ENCODE measurements at places on chromosomes 16 and 17.

- DNase-seq: no peak
Measured at GRCh38 chr16:4610011-4611005, 4.4 kb downstream of the UBALD1 start.

GRCh38 chr17:40850293-40850972, 16.6 kb downstream of the KRT12 start:
- DNase-seq: no peak

GRCh38 chr16:15592324-15592723, 50.6 kb downstream of the MARF1 start:
- DNase-seq: no peak

DNA sequence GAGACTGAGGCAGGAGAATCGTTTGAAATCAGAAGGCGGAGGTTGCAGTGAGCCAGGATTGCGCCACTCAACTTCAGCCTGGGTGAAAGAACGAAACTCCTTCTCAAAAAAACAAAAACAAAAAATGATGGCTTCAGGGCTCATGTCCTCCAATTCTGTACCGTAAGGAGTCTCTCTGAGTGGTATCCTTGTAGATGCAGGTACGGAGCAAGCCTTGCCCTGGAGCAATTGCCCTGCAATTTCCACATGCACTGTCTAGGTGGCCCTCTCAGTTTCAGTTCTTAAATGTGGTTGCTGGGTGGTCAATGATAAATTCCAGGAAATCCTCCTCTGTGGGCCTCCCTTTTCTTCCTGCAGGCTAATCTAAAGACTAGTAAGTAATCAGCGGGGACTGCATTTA, 10.6 kb downstream of the TMEM238L start:
- no peak for DNase-seq

DNA sequence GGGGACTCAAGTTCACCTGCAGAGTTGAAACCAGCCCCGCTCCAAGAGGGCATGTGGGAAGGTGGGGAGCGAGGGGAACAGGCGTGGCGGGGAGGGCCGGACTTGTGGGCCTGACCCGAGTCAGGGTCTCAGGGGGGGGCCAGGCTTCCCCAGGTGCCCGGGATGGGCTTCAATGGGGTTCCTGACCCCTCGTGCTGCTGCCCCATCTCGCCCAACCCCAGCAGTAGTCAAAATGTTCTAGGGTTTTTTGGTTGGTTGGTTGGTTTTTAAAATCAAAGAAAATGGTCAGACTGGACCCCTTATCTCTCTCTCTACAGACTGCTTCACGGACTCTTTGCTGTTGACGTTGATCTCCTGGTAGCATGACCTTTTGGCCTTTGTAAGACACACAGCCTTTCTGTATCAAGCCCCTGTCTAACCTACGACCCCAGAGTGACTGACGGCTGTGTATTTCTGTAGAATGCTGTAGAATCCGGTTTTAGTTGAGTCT, 69.5 kb downstream of the AMFR start:
- no peak for DNase-seq

GRCh38 chr17:11871773-11872172, 125.5 kb downstream of the ZNF18 start:
- no peak for DNase-seq

DNA sequence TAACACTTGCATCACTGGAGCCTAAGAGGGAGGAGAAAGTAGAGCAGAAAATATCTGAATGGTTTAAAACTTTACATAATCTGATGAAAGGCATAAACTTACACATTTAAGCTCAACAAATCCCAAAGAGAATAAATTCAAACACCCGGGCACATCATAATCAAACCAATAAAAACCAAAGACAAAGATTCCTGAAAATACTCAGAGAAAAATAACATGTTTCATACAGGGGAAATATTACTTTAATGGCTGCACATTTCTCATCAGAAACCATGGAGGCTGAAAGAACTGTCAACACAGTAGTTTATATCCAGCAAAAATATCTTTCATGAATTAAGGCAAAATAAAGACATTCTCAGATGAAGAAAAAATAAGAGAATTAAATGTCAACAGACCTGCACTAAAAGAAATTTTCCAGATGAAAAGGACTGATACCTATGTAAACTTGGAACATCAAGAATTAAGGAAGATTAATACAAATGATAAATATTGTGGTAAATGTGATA, 34.2 kb downstream of the C16orf87 start:
- no peak for DNase-seq

GRCh38 chr17:4701116-4701515, 2.8 kb downstream of the PELP1 start:
- DNase-seq: no peak

DNA sequence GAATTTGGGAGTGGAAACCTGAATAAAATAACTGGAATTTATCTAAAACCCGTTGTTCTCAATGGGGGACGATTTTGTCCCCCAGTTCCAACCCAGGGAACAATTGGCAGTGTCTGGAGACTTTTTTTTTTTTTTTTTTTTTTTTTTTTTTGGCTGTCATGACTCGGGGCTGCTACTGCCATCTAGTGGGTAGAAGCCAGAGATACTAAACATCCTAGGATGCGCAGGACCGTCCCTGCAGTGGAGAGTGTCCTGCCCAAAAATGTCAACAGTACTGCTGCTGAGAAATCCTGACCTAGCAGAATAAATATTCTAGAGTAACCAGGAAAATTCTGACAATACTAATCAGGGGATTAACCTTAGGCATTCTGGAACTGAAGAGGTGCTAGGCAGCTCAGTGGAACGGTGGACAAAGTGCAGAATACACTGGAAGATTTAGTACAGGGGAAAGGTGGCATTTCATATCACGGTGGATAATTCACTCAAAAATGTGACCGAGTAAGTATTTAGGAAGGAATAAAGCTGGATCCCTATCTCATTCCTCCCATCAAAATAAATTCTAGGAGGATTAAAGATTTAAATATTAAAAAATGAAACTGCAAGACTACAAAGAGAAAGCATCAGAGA, 107.6 kb downstream of the SPECC1 start:
- DNase-seq: peak; percentile 49

DNA sequence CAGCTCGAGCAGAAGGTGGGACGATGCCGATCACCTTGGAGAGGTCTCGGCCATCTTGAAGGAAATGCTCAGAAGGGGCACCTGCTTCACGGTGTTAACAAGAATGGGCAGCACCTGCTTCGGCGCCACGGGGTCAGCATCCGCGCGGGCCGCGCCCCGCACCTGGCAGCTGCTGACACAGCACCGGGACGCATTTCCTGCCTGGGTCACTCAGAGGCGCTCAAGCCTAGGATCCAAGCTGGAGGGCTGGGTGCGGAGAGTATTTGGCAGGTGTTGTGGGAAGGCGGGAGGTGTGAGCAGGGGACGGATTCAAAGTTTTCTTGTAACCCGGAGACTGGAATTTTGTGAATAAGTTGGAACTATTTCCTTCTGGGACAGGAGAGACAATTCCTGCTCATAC, 39.3 kb upstream of the AKTIP start:
- DNase-seq: no peak

DNA sequence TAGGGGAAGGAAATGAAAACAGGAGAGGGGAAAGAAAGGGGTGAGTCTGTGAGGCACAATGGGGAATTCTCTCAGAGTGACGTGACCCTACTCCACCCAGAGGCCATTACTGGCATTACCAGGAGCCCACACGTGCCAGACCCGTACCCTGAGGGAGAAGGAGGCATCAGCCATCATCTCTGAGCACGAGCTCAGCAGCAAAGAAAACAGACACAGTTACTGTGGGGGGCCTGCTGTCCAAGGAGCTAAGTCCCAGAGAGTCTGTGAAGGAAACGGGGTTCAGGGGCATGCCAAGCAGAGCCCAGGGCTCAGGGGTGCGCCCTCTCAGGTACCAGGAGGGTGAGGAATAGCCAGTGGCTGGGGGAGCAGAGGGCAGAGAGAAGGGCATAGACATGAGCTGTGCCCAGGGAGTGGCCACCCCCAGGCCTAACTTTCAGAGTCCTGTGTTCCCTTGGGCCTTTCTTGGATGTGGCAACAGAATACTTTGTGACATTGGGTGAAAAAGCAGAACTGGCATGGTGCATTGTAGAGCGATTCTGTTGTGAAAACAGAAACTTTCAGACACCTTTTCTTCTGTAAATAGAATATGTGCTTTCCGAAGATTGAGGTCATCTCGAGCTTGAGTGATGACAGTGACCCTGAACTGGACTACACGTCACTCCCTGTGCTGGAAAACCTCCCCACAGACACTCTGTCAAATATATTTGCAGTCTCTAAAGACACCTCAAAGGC, 11.3 kb downstream of the TAF1C start:
- peak; percentile 85 for DNase-seq

- no peak for DNase-seq
Measured at GRCh38 chr16:27364493-27365141, 37.4 kb upstream of the IL21R start.

DNA sequence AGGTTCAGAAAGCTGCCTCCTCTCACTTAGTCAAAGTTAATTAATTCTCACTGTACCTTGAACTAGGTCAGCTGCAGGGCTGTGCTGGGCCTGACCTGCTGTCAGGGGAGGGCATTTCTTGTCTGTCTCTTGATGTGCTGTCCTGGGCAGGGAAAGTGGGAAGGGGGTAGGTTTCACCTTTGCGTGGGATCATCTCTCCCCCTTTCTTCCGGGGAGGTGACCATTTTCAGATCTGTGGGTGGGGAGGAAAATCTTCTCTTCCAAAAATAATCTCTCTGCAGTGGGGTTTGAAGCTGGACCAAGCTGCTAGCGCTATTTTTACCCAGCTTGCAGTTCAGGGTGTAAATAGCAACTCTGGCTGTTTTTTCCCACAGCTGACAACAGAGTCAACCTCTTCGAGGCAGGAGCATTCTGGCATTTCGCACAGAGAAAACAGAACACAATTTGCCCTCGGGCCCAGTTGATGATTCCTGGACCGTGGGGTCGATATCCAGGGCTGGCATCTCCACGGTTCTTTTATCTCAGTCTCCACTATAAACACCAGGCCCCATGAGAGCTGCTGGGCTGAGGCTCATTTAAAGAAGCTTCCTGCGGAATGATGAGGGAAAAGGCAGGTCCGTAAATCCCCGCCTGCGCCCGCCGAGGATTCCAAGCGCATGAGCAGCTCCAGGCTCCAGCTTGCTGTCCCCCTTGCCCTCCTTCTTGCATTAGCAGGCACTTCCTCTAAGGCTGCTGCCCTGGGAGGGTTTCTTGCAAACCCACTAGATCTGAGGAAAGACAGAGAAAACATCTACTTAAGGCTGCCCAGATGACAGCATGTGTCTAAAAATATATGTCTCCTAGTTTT, 93.9 kb downstream of the YPEL2 start:
- DNase-seq: peak; percentile 54

DNA sequence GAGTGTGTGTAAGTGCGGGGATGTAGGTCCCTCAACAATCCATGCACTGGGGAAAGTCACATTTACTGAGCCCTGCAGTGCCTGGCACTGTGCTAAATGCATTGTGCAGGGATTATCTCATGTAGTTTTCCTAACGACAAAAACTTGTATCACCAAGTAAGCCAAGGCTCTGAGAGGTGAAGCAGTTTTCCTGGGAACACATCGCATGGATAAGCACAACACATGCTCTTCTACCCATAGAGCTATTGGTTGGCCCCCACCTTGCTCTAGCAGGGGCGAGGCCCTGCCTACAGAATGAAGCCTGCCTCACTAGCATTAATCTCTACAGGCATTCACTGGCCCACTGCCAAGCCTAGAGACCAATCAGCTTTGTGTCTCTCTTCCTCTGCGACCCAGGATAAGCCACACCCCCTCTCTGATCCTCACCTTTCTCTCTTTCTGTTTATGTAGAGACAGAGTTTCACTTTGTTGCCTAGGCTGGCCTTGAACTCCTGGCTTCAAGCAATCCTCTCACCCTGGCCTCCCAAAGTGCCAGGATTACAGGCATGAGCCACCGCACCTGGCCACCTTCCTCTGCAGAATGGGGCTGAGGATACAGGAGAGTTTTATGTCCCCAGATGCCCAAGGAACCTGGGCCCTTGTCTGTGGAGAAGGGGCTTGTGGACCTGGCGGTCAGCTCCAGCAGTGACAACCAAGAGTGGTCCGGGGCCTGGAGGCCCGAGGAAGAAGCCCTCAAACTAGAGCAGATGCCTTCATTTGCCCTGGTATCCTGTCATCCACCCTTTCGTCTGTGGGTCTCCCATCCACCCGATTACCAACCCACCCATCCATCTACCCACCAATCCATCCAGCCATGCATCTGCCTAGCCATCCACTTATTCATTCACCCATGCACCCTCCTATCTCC, 12.8 kb downstream of the CDH16 start:
- no peak for DNase-seq

DNA sequence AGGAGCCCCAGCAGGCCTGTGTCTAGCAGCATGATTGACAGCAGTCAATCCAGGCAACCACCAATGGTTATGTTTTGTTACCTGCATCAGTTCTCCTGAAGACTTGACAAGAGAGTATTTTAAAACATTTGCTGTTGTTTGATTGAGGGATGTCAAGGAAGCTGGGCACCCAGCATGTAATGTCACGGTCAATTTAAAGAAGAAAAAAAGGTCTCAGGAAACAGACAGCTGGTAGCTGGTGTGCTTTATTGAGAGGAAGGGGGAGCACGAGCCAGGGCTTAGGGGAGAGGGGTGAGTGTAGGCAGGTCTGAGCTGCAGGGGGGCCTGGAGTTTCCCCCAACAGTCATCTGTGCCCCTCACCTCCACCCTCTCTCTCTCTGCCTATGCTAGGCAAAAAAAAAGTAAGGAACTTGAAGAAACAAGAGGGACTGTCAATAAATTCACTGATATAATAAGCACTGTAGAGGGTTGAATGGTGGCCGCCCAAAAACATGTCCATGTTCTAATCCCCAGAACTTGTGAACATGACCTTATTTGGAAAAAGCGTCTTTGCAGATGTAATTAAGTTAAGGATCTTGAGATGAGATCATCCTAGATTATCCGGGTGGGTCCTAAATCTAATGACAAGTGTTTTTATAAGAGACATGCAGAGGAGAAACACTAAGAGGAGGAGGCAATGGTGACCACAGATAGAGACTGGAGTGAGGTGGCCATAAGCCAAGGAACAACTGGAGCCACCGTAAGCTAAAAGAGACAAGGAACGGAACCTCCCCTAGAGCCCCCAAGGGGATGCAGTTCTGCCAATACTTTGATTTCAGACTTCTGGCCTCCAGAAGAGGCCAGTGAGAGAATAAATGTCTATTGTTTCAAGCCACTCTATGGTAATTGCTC, 14.5 kb downstream of the TSPOAP1 start:
- no peak for DNase-seq

- no peak for DNase-seq
Measured at GRCh38 chr17:41785859-41786226, 668 bp downstream of the JUP start.

GRCh38 chr17:64223931-64224629, 39.0 kb downstream of the TEX2 start:
- no peak for DNase-seq

- no peak for DNase-seq
Measured at GRCh38 chr16:17417740-17418139, 53.0 kb downstream of the XYLT1 start.
